ENCODE measurements at places on chromosomes 5 and 9.

DNA sequence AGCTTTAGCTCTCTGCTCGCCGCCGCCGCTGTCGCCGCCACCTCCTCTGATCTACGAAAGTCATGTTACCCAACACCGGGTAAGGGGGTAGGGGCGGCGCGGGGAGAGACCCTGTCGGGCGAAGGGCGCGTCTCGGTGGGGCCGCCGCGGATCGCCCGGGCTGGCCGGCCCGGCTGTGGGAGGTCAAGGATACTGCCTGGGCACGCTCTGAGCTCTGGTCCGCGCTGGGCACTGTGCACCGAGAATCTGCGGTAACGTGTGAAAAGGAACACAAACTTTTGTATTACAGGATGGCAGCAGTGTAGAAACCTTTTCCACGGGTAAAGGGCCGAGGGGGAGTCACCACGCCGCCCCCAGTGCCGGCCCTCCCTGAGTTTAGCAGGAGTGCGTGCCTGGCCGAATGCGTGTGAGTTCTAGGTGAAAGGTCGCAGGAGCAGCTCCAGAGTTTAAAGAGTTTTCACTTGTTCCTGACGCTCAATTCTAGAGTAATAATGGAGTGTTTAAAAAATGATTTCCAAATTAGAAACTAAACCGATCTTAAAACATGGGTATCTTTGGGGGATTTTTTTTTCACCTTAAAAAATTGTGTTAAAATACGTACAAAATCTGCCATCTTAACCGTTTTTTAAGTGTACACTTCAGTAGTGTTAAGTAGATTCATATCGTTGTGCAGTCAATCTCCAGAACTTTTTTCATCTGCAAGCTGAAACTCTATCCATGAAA lies at the start of gene HSDL2:
TSS of gene HSDL2 (plus strand) at position 7 of the 723 bp plus-strand sequence. CDS start at position 63, 56 bp downstream.
- peak; percentile 21 for DNase-seq

DNA sequence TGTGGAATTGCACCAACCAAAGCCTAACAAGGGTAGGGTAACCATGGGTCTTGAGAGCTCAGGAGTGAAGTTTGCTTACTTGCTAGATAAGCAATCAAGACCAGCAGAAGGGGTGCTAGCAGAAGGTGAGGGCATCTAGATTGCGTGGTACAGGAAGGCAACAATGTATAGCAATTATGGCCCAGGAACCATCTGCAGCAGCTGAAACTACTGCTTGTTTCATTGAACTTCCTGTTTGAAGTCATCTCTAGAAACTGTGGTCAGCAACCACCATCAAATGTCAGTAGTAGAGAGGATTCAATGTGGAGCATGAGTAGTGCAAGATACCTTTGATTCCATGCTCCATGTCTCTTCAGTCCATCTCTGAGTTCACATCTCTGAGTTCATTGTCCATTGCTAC lies 462.1 kb upstream of the GRAMD2B start:
- DNase-seq = no peak

DNA sequence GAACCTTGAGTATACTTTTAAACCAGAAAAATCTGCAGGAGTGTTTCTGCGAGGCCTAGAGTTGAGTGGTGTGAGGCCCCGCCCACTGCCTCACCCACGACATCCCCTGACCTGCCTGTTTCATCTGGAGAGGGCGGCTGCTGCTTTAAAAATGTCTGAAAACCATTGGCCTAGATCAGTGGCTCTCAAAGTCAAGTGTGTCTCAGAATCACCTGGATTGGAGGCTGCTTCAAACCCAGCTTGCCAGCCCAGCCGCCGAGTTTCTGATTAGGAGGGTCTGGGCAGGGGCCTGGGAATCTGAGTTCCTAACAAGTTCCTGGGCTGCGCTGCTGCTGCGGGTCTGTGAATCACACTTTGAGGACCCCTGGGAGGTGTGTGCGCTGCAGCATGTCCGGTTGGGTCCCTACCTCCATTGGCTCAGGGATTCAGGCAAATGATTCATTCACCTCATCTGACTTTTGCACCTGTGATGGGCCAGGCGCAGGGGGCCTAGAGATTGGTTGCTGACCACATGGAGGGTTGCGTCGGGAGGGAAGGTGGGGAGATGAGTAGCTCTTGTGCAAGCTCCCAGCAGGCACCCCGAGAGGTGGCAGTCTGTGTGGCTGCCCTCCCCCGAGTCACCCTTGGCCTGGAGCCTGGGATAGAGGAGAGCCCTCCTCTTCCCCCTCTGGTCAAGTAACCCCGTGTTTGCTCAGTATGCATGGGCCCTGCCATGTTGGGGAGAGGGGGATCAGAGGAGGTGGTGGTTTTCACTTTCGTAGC lies 27.6 kb upstream of the HMCN2 start:
- DNase-seq = no peak

- no peak for DNase-seq
Measured at GRCh38 chr5:131521252-131521651, 113.8 kb downstream of the RAPGEF6 start.

- no peak for DNase-seq
Measured at GRCh38 chr5:94217745-94218144, 400.7 kb downstream of the KIAA0825 start.

DNA sequence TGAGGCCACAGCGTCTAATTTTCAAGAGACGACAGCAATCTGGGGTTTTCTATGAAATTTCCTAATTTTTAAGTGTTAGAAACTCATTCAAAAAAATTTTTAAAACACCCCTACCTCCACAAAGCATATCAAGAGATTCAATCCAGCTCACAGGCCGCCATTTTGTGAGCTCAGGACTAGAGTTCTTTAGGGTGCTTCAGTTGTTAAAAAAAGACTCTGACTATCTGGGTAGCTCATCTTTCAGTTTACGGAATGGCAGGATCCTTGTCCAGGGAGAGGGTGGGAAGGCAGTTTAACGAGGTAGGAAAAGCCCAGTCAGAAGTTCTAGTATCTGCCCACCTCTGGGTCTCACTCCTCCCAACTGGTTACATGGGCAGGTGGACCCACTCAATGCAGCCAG lies 43.1 kb downstream of the CAMK2A start:
- DNase-seq = no peak

DNA sequence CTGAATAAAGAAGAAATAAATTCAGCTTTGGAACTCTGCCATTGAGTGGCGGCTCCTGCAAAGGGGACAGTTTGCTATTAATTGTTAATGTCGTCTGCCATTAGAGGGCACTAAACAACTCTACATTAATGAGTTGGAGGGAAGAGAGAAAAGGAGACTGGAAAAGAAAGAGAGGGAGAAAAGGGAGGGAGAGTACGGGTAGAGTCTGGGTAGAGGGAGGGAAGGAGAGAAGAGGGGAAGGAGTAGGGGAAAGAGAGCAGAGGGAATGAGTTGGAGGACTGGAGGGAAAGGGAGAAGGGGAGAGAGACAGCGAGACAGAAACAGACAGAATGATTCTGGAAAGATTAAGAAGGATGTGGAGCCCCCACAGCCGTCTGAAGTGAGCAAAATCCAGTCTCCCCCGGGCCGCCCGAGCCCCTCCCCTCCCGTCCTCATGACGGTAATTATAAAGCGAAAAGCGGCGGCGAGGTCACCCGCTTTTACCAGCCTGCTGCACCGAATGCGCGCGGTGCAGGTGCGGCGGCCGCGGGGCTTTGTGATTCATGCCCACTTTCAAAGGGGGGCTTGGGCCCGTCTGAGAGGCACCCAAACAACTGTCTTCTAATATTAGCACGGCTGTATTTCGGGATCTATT lies 1.9 kb upstream of the FST start:
- DNase-seq = peak; percentile 16

GRCh38 chr5:134106991-134107701 lies 7.3 kb upstream of the TCF7 start:
- DNase-seq = no peak

- DNase-seq = no peak
Measured at GRCh38 chr9:96495341-96495740, 45.4 kb downstream of the HABP4 start.

DNA sequence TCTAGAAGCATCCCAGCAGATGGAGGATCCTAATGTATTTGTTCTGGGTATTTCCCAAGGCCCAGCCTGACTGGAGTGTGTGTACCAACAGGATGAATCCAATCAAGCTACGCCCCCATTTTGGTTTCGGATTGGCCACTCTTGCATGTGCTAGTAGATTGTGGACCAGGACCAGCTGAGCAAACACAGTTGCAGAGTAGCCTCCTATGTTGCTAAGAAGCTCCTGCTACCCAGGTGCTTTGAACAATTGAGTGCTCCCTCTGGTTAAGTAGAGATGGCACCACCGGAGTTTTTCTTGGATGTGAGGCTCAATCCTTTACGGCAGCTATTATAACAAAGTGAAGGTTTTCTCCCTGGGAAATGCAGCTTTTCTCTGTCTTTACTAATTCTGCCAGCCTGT lies 204.5 kb downstream of the NTRK2 start:
- DNase-seq = no peak

GRCh38 chr9:110058304-110058953 lies 149.5 kb downstream of the C9orf152 start:
- peak; percentile 54 for DNase-seq

DNA sequence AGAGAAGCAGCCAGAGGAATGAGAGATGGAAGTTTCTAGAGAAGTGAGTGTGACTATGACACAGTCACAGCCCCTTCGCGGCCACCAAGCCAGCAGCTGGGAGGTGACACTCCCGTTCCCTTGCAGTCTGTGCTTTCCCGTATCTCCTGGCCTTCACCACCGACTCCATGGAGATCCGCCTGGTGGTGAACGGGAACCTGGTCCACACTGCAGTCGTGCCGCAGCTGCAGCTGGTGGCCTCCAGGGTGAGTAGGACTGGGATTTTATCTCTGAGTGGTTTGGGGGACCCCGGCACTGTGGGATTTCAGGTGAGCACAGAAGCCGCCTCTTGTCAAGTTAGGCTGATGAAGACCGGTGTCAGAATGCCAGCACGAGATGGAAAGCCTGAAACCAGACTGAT lies 12.1 kb upstream of the SLC2A8 start:
- no peak for DNase-seq

DNA sequence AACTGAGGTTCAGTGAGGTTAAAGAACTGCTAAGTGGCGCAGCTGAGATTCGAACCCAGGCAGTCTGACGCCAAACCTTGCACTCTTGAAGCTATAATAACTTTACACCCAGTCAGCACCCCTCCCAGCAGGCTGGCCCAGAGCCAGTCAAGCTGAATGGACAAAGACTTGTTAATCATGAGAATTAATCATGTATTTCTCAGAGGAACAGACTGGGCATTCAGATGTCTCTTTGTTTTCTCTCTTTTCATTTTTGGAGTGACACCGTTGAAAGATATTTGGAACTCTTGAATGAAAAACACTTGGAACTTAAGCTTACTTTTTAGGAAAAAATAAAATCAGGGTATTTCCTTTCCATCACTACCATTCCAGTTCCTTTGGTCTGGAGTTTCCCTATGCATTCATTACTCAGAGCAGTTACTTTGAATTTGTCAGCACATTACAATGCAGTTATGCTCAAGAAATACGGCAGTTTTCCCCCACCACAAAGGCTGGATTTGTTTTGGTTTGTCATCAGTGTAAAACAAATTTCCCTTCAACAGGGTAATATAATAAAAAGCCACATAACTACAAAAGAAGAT lies 22.6 kb upstream of the MAMDC2 start:
- no peak for DNase-seq

- no peak for DNase-seq
Measured at GRCh38 chr9:120708526-120709224, 5.6 kb downstream of the MEGF9 start.

DNA sequence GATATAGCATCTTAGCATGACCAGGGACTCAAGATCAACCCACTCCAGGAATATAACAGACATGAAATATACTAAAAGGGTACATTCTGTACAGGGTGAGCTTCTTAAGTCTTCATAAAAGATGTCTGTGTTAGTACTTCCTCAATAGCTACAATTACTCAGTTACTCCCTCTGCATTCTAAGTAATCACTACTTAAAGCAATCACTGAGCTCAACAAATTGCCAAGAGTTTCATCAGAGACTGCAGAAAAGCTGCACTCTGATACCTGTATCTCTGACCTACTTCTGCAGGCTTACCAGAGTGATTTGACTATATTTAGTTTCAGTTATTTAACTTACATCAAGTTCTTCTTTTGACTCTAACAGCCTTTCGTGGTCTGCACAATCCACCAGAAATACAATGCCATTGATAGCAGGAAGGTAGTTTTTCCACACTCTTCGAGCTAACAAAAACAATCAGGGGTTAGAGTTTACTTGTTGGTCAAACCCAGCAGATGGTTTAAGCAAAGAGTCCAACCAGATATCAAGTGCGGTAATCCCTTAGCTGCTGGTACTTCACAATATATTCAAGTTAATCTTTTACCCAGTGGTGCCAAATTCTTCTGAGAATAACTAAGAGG lies 23.3 kb downstream of the SAR1B start:
- no peak for DNase-seq

DNA sequence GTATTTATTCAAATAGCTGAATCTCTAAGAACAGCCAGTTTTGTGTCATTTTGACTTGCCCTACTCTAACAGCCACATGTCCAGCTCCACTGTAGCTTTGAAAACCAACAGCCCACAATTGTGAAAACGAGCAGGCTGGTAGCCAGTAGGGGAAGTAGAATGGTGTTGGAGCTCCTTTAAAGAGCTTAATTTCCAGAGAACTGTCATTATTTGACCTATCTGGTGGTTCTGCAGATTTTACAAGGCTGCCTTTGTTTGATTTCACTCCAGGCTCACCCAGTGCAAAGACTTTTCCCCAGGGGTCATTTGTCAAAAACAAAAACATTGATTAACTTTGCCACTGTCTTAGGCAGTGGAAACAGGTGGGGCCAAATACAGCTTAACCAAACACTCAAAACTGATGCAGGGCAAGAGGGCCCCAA lies 3.2 kb upstream of the PJA2 start:
- no peak for DNase-seq

DNA sequence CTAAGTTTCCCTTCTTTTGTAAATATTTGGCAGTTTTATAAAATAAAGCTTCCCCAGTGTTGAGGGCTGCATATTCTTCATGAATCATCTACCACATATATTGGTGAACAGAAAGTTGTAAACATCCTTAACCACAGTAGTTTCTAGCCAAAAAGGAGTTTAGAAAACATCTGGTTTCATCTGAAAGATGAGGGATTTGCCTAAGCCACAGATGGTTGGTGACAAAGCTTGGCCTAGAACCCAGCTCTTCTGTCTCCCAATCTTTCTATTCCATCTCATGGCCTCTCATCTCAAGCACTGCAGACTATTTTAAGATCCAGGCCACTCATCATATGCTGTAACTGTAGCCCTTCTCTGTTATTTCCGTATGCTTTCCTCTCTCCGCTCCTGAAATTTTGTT lies 232.3 kb upstream of the TRPM3 start:
- DNase-seq = no peak

DNA sequence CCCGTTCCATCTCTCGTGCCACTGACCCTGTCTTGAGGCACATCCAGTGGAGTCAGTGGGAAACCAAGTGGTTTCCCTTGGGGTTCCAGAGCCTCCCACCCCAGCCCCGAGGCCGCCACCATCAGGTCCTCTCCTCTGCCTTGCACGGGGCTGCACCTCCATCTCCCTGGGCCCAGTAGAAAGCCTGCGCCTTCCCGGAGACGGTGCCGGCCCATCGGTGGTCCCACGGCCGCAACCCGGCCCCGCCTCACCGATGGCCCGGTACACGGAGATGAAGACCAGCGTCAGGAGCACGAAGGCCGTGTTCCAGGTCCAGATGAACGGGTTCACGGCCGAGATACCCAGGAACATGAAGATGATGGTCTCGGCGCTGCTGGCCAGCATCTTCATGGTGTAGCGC lies 40.0 kb downstream of the EXOC3 start:
- DNase-seq = no peak

Data from activated naive CD4-positive, alpha-beta T cell treated with anti-CD3 and anti-CD28 coated beads, Interleukin-2, amount 50 U/mL, for 16 hours (primary cell).